ENCODE measurements at places on chromosomes 5 and 9.

DNA sequence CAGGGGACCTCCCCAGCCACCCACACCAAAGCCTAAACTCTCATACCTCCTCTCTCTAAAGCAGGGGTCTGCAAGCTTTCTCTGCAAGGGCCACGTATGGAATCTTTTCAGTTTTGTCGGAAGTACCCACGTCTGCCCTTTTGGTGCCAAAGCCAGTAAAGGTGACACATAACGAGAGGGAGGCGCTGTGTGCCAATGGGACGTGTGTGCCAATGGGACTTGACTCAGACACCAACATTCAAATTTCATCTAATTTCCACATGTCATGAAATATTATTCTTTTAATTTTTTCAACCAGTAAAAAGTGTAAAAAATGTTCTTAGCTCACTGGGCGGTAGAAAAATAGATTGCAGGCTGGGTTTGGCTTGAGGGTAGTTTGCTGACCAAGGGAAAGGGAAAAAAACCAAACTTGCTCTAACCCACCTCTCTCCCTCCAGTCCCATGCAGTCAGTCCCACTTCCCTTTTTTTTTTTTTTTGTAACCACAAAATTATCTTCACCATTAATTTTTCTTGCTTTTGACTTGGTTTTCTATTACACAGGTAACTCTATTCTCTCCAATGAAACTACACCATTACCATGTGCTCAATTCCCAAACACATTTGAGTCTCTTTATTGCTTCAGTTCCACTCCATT, 25.5 kb downstream of the OR2V1 start:
- DNase-seq: no peak

DNA sequence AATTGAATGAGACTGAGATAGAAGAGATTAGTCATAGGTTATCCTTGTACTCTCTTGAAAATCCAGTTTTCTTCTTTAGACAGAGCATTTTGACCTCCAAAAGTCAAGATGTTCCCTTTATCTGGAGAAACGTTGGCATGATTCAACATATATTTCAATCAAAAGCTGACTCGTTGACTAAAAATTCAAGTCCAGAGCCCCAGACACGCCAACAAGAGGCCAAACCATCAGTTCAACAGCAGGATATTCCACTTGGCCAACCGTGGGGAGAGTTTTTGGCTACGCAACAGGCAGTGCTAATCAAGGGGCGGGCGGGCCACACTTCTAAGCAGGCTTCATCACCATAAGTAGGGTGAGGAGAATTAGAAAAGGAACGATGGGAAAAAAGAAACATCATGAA, 119.1 kb downstream of the SLIT3 start:
- no peak for DNase-seq

GRCh38 chr5:60546207-60546606, 153.8 kb downstream of the DEPDC1B start:
- no peak for DNase-seq

DNA sequence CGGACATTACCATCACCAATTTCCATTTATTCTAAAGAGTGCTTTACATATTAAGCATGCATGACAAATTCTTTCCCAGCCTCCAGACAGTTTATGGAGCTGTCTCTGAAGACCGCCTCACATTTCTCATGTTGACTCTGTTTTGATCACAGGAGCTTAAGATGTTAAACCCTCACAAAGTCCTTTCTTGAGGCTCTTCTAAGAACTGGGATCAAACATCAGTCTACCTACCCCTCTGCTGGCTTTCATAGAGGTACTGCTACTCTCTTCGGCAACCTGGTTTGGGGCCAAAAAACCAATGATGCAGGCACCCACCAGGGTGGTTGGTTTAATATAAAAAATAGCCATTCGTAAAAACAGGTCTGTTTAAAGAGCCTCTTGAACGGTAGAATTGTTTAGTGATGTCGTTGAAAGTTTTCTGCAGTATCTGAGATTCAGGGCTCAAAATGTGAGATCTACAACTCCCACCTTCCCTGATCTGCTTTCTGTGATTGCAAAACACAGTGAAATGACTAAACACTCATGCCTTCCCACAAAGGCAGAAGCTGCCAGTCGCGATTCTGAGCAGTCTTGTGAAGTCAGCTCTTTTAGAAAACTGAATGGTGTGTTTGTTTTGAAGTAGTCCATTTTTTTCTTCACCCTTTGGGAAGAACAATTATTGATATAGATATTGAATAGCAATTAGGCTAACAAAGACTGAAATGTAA, 3.5 kb downstream of the RXFP3 start:
- no peak for DNase-seq

DNA sequence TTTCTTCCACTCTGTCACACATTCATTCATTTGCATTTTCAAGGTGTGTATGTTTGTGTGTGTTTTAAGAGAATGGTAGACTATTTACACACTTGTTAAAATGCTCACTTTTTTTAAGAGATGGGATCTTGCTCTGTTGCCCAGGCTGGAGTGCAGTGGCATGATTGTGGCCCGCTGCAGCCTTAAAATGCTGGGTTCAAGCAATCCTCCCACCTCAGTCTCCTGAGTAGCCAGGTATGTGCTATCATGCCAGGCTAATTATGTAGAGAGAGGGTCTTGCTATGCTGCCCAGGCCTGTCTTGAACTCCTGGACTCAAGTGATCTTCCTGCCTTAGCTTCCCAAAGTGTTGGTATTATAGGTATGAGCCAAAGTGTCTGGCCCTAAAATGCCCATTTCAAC, 173.5 kb downstream of the PDE4D start:
- DNase-seq: no peak

DNA sequence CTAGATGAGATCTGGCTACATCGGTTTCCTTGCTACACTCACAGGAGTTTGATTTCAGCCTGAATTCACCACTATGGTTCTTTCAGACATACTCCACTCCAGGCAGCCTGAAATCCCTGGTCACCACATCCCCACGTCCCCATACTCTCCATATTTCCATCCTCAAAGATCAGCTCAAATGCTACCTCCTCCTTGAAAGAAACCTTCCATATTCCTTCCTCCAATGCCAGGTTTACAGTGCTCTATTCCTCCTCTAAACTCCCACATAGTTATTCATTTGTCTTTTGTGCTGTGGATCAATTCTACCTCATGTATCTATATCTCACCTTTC, 151.7 kb downstream of the GLIS3 start:
- no peak for DNase-seq

DNA sequence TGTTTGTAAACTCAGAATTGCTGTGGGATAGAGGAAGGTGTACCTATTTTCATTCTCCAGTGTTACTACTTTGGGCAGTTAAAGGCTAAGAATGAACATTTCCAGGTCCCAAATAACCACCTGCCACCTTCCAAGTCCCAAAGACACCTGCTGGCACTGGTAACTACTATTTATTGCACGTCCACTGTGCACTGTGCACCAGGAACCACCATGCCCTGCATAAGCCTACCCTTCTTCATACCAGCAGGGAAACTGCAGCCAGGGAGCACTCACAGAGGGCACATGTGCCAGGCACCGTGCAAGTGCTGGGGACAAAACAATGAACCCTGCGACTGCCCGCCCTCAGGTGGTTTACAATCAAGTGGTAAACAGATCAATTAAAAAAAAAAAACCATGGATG, 34.9 kb downstream of the RAPGEF1 start:
- no peak for DNase-seq

- no peak for DNase-seq
Measured at GRCh38 chr9:117704024-117704575, at the start of gene TLR4. TSS of gene TLR4 (plus strand) at chr9:117704403. CDS start at chr9:117704473, 70 bp downstream.

DNA sequence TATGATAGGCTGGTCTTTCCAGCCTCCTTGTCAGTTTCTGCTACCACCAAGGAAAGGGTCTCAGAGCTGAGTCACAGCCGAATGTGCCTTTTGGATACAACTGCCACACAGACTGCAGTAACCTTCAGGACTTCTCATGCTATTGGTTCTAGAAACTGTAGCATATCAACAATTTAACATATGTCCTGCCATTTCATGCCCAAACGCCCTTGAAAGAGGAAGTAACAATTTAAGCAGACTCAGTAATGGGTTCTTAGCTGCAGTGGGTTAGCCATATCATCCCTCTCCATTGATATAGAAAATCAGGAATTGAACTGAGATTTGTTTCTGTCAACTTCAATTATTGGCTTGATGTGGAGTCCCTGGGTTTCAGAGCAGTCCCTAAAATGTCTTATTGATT, 4.1 kb upstream of the CLK4 start:
- DNase-seq: no peak

- no peak for DNase-seq
Measured at GRCh38 chr9:133202145-133202513, 6.9 kb downstream of the OBP2B start.

DNA sequence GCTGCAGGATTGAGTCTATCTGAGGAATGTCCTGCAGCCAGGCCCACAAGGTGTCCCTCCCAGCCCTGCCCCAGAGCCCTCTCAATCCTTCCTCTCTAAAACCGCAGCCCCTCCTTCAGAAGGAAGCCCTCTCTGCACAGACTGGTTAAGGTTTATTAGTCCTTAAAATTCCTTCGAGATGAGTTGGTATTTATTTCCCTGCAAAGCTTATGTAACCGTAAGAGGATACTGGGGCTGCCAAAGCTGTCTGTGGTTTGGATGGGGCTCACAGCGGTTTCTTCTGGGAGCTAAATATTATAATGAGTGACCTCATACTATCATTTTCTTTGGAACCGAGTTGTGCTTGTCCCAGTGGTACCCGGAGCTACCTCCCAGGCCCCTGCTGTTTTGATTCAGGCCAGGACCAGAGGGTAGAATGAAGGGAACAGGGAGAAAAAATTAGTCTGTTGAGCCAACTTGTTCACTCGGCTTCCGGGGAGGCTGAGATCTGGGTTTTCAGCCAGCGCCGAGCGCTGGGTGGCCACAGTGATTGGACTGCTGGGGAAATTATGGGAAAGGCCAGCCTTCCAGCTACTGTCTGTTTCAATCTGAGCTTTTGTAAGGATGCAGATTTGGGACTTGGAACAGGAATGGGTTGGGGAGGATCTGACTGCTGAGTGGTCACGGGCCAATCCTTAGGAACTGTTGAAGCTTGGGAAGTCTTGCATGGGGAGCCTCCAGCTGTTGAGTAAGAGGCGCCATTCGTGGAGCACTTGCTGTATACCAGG, 107.5 kb downstream of the NDFIP1 start:
- DNase-seq: no peak

GRCh38 chr5:151068433-151069197, 12.2 kb downstream of the TNIP1 start:
- DNase-seq: no peak

DNA sequence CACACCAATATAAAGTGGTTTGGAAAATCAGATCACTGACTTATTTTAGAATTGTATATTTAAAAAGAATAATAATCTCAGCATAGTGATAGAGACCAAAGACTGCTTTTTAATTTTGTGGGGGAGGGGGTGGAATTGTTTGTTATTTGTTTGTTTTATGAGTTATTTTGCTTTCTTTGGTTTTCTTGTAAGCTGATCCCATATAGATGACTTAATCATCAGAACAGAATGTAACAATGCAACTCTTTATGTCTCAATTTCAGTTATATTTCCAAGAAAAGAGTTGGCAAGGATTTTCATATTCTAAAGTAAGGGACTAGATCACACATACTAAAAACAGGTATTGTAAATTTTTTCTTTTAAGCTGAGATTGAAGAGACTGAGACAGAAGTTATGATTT, 984.9 kb downstream of the TLE4 start:
- no peak for DNase-seq

- DNase-seq: no peak
Measured at GRCh38 chr5:112492291-112492690, 73.2 kb upstream of the EPB41L4A start.

DNA sequence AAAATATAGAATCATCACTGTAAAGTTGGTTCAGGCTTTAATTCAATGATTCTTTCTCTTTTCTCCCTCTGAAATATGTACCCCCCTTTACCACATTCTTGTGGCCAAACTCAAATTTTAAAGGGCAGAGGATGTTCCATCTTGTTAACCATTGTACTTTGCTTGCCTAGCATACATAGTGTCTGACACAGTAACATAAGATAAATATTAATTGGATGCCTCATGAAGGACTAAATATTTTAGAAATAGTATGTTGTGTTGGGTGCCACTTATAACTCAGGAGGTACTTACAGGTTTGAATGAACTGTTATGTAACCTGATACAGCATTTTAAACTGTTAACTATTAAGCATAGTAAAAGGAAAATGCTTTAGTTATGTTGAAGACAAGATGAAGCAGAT, 71.5 kb downstream of the NIPBL start:
- DNase-seq: no peak

GRCh38 chr9:101791938-101792337, 53.5 kb upstream of the GRIN3A start:
- no peak for DNase-seq

GRCh38 chr9:7974335-7974960, 174.9 kb upstream of the DMAC1 start:
- DNase-seq: peak; percentile 17

DNA sequence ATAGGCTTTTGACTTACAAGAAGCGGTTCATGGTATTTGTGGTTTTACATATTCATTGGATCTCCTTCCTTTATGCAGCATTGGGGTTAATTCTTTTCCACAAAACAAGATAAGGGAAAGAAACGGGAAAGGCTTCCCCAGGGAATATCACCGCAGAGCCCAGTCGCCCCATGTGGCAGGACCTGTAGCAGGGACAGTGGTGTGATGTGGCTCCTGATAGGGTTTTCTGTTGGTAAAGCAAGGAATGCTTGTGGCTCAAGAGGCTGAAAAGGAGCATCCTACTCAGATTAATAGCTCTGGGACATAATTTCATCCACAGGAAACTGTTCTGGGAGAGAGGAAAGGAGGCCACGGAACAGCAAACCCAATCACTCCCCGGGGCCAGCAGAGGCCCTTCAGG, 699.9 kb downstream of the MTRR start:
- no peak for DNase-seq

GRCh38 chr9:2173170-2173569, 158.0 kb downstream of the SMARCA2 start:
- DNase-seq: no peak

GRCh38 chr9:3855929-3856328, 330.1 kb upstream of the RFX3 start:
- DNase-seq: no peak

GRCh38 chr9:91159664-91160121, 202.0 kb downstream of the AUH start:
- DNase-seq: no peak

GRCh38 chr9:111726949-111727348, 65.5 kb downstream of the GNG10 start:
- DNase-seq: no peak

DNA sequence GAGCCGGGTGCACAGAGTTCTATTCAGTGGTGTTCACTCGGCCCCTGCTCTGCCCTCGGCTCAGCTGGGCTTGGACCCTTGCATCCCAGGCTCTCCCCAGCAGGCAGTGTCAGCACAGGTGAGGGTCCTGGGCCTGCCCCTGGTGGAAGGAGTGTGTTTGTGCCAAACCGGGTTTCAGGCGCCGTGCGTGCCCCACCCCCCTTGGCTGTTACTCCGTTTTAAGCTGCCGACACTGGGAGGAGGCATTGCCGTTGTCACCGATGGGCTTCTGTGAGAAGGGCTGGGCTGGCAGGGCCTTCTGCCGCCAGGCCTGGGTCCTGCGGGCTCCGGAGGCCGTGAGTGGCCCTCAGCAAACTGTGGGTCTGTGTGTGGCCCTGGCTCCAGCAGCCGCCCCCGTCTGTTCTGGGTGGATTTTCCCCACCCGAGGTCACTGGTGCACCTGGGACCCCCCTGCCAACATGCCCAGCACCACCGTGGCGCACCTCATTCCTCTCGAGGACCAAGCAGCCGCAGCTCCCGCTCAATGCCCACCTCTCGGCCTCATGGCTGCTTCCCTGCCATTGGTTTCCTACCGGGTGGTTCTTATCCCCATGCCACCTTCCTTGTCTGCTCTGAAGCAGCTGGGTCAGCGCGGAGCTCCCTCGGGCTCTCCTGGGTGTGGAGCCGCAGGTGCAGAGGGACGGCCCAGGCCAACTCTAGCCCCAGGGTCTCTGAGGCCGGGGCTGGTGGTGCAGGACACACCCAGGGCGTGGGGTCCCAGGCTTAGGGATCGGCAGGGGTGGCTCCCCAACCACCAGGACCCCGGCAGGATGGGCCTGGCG, 44.3 kb upstream of the EXOC3 start:
- DNase-seq: no peak

Data from CD4-positive, alpha-beta T cell treated with Interleukin-6 at 100 ng/mL for 8 hours (primary cell).